ENCODE measurements at places on chromosomes 5 and 9.

- DNase-seq, result no peak
These were observed 33.5 kb downstream of the SHC3 start for GRCh38 chr9:89145097-89145496.

GRCh38 chr9:133415170-133415569 is 2.6 kb downstream of the REXO4 start:
- DNase-seq, result no peak

DNA sequence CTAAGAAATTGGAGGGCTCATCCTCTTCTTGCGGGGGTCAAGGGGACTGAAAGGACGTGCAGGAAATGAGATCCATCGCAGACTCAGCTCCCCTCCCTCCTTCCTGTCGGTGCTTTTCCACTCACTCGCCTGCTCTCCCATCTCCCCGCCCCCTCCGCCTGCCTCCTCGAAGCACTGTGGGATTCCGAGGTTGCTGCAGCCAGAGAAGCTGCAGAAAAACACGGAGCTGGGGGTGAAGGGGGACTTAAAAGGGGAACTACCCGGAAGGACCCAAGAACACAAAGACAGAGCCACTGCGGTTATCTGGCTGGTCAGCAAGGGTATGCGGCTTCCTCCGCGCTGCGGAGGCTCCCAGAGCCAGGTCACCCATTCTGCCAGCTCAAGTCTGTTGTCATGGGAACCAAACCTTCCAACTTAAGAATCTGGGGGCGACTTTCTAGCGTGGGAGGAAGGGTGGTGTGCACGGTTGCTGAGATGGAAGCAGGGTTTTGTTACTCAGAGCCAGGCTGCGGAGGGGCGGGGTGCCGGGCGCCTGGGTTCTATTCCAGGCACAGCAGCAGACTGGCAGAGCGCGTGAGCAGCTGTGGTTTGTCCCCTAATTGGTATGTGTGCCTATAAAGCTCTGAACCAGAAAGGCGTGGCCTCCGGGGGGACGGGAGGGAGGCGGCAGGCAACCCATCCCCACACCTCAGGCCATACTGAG is 24.9 kb downstream of the PCDHGC5 start:
- peak; percentile 89 for DNase-seq

DNA sequence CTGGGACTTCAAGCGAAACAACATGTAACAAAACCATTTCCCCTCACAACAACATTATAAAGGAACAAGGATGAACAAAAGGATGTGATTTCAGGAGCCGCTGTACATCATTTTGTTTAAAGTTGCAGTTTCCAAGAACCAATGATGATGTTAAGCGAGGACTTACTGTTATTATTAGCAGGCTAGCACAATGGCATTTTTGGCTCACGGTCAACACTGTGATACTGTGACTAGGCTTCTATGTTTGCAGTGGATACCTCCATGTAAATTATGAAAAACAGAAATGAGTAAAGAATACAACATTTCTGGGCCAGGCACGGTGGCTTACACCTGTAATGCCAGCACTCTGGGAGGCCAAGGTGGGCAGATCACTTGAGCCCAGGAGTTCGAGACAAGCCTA is 113.0 kb downstream of the AUH start:
- no peak for DNase-seq

- DNase-seq, result no peak
These were observed 572.8 kb downstream of the TLE1 start for GRCh38 chr9:81116340-81117137.

- DNase-seq, result no peak
These were observed 817.8 kb downstream of the TLE1 start for GRCh38 chr9:80871596-80871995.

DNA sequence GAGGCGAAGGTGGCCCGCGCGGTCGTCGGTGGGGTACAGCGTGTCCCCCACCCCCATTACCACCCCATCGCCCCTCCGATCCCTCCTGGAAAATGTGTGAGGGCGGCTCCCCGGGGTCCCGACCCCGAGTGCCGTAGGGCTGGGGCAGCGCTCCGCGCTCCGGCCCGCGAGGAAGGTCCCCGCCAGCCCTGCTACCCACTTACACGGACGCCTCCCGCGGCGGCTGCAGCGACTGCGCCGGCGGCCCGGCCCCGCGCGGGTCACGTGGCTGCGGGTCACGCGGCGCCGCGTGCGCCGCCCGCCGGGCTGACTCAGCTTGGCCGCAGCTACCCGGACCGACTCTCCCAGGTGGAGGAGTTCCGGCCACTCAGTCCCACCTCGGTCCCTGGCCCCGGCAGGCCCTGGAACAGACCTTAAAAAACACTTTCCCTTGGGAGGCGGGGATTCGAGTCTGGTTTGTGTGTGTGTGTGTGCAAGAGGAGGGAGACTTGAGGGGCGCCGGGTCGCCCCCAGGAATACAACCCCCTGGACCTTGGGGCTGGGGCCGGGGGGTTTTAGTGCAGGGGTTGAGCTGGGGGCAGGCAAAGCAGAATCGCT is at the start of gene GNPDA1:
TSS of gene GNPDA1 (minus strand) at position 236 of the 597 bp plus-strand sequence. CDS start 992 bp downstream, outside the sequence.
- DNase-seq, result peak; percentile 71

GRCh38 chr5:57495285-57496086 is 12.9 kb upstream of the ACTBL2 start:
- no peak for DNase-seq

DNA sequence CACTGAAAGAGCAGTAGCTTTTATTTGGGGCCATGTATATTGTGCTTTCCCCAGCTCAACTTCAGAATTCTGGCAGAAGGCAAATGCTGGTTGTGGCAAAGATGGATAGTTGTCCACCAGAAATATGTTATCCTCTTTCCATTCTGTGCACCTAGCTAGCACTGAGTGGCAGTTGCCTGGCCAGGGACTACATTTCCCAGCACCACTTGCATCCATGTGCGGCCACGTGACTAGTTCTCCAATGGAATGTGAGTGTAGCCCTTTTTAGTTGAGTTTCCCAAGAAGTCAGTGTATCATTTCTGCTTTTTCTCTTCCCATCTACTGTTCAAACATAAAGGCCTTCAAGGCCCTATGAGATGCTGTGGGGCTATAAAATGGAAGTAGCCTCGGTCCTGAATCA is 354.0 kb upstream of the CLINT1 start:
- no peak for DNase-seq

DNA sequence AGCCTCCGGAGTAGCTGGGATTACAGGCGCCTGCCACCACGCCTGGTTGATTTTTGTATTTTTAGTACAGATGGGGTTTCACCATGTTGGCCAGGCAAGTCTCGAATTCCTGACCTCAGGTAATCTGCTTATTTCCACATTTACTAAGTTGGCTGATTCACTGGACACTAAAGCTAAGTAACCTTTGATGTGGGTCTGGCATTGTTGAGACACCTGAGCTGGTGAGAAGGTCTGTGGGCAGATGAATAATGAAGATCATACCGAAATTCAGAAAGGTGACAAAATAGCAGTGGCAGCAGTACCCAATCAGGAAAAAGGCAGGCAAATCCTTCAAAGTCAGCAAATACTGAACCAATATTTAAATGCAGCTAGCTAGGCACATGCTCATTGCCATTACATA is 210.6 kb upstream of the ZNF608 start:
- DNase-seq, result peak; percentile 65

DNA sequence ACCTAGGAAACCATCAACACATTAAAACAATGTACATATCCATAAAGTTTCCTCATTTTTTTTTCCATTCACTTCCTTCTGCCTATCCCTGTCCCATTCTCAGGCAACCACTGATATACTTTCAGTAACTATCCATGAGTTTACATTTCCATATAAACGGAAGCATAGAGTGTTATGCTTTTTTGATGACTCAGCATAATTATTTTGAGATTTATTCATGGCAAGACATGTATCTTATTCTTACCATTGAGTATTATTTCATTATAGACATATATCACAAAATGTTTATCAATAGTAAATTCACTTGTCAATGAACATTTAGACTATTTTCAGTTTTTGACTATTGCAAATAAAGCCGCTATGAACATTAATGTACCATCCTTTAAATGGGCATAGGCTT is 1786.8 kb upstream of the ACO1 start:
- no peak for DNase-seq

GRCh38 chr9:73906671-73907070 is 590.5 kb upstream of the RORB start:
- DNase-seq, result no peak

DNA sequence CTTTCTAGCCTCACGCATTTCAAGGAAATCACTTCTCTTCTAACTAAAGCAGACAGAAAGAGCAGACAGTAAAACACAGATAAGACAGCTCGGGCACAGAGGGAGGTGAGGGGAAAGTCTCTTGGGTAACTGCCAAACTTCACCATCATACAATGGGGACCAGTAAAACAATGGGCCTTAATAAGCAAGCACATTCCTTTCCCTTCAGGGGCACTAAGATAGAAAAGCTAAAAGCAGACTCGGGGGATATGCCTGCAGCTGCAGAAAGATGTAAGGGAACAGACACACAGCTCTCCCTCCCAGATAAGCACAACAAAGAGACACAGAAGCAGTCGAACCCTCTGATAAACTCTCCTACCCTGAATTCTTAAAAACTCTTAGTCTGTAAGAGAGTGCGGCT is 15.6 kb upstream of the CKS2 start:
- DNase-seq, result no peak

DNA sequence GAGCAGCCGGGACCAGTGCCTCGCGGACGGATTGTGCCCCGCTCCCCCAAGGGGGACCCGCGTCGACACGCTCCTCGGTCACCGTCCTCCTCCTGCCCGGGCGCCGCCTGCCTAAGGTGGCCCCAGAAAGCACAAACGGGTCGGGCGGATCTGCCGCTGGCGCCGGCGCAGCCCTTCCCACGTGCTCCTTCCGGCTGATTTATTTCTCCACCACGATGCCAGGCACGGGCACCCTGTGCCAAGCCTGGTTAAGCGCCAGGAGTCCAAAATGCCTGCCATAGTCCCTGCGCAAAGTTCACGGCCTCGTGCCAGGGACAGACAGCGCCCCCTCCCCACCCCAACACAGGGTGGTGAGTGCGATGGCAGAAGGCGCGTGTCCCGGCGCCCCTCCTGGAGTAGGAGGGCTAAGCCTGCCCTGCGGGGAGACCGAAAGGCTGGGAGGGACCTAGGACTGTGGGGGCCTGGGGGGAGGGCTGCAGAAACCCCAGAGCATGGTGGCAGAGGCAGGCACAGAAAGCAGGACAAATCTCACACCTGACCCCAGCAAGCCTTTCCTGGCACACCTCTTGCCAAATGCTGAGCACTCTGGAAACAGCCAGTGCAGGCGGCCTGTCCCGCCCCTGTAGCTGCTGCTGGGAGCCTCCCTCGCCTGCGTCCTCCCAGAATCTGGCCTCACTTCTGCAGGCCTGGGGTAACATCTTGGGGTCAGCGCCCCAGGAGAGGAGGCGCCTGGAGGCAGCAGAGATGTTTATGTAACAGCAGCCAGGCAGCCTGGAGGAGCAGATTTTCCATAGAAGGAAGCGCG is 1.1 kb upstream of the NOTCH1 start:
- peak; percentile 56 for DNase-seq

- DNase-seq, result no peak
These were observed 46.0 kb downstream of the AHRR start for GRCh38 chr5:367358-368130.

DNA sequence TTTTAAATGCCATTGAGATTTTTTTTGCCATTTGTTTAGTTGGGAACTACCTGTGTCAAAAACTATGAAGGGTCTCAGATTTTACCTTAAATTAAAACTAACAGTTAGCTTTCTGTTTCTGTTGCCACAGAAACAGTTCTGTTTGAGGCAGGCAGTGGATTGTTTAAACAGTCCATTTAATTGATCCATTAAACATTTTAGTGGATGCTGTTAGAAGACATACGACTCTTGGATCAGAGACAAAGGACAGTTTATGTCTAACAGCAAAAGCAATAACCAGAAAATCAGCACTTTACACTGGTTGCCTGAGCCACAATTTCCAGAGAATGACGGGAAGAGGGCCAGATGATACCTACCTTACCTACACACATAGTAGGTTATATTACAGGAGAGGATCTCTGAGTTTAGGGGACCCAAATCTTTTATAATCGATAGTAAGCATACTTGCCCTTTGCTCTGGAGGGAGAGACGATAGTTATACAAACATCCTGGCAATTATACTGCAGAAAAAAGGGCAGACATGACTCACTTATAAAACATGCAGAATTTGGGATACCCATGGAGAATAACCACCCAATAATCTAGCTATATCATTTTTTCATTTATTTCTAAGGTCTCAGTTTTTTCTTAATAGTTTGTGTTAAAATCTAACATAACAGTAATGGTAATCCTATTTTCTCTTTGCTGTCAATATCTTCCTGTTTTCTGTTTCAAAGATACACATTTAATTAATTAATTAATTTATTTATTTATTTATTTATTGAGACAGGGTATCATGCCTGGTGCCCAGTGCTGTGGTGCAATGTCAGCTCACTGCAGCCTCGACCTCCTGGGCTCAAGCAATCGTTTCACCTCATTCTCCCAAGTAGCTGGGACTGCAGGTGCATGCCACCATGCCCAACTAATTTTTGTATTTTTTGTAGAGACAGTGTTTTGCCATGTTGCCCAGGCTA is 136.7 kb upstream of the TNFAIP8 start:
- no peak for DNase-seq

GRCh38 chr5:59772757-59773156 is 120.8 kb downstream of the PDE4D start:
- DNase-seq, result no peak
